Stimulated activated CD4-positive, alpha-beta T cell treated with anti-CD3 and anti-CD28 coated beads, TNF-alpha, amount 100 ng/mL, for 1 hour (primary cell): ENCODE measurements at places on chromosomes 2 and 18.

DNA sequence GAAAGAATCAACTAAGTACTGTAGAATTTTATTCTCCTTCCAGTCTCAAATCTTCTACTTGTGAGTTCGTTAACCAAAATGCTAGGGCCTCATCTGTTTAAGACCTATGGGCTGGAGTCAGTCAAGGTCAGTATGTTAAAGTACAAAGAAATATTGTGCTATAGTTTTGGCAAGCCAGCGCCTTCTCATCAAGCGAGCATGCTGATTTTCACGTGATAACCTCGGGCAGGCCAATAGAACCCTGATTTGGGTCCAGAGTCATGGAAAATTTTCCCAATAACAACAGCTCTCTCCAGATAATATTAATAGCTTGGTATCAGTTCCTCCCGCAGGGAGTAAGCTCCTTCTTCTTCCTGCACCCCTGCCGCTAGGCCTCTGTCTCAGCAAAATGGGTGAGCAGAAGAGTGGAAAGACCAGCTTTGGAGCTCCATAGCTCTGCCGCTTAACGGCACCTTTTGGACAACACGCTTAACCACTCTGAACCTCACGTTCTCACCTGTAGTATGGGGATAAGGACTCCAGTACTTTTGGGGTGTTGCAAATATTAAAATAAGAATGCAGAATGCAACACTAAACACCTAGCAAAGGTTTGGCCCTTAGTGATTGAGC lies 11.7 kb downstream of the CABLES1 start:
- no peak for DNase-seq

DNA sequence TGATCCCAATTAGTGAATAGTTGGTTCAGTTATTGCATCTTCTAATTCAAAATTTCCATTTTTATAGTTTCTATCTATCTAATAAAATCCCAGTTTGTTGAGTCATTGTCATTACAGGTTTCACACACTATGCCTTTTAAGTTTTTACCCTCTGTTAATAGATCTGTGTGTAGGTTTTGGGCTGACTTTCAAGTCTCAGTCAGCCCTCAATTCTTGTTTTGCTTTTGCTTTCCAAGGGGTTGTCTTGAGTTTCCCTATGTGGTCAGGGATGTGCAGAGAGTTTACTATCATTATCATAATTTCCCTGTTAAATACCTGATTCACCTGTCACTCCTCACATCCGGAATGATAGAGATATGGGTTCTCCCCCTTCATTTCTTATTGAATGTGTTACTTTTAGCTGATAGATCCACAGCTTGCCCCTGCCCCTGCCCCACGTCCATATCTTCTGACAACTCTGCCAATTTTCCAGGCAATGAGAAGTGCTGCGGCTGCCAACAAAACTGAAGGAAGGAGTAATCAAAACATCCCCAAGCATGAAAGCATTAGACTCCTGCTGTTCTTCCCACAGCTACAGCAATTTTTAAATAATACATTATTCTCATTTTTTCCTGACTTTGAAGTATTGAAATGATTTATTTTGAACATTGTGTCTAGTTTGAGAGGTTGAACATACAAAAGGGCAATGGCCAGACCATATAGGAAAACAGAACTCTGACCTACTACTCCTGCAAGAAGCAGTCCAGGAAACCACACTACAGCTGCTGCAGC lies 1064.8 kb downstream of the SUCLG1 start:
- no peak for DNase-seq

GRCh38 chr2:136211701-136212100 lies 93.8 kb upstream of the CXCR4 start:
- no peak for DNase-seq

DNA sequence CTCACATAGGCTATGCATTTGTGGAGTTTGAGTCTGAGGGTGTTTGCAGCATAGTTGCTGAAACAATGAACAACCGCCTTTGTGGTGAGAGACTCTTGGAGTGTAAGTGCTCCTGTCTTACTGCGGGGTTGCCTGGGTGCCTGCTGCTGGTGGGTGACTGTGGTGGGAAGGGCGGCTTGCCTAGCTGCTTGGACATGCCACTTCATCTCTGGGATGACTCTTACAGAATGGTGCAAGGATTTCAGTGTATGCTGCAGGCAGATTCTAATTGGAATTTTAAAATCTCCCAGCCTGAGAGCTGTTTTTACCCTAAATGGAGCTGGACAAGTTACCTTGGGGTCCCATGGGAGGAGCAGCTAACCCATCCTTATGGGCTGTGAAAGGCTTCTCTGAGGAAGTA lies 50.1 kb downstream of the CYP27C1 start:
- no peak for DNase-seq

DNA sequence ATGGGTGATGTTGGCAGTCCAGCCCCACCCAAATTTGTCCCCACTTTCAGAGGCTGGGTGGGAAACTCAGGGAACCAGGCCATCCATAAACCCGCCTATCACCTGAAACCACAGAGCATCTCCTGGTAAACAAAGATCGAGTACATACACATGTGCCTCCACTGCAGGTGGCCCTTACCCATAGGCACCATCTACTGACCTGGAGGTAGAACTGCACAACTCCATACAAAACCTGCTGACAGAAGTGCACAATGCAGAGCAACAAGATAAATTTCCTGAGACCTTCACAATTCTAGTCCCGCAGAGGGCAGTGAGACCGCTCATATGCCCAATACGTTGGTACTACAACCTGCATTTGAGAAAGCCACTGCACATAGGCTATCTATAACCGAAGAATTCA lies 856.3 kb downstream of the SUCLG1 start:
- DNase-seq: no peak

GRCh38 chr2:40321016-40321623 lies 130.8 kb downstream of the SLC8A1 start:
- DNase-seq: no peak

- no peak for DNase-seq
Observed at GRCh38 chr2:73290049-73290839, 3.1 kb downstream of the EGR4 start.

DNA sequence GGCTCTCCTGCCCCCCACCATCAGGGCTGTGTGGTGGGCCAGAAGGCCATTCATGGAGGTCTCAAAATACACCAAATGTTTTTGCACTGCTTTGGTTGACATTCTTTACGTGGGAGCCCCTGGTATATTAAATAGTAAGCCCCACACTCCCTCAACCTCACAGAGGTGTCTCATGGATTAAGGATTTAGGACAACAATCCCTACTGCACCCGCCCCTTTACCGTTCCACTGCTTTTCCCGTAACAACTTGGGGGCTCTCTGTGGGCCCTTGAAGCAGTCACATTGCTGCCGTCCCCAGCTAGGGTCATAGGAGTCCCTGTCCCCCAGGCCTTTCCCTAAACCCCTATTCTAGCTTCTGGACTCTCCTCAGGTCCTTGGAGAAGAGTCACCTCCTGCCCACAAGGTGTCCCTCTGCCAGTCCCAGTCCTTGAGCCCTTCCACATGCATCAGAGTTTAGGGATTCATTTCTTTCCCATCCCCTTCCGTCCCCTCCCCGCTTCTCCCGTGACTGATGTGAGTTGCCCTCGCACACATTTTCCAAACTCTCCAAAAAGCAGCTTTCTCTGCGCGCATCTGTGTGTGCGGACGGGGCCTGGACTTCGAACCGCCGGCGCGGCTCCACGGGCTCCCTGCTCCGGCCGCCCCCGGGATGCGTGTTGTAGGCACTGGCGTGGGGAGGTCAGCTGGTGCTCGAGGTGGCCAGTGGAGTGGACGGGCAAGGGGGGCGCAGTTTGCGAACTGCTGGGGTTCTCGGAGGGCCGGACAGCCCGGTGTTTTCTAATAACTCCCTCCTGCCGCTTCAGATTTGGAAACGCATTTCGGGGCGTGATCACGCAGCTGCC lies 84.8 kb downstream of the LYPD1 start:
- DNase-seq: no peak

DNA sequence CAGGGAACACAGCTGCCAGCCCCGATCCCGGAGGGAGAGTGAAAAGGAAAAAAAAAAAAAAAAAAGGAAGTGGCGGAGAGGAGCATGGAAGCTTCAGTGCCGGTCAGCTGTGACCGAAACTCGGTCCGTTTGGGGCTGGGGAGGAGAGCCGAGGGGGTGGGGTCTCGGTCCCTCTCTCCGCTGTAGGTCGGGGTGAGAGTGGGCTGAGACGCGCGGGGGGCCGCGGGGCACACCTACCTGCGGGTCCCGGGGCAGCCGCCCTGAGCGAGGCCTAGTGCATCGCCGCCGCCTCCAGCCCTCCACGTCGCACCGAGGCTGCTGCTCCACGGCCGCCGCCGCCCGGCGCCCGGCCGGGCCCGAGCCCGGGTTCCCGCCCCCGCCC lies 536 bp downstream of the VPS54 start:
- no peak for DNase-seq

GRCh38 chr2:68846091-68846490 lies 25.1 kb downstream of the BMP10 start:
- DNase-seq: no peak
